ENCODE measurements at places on chromosomes 3 and 15. TPM values are rescaled to one million over a fixed set of nuclear protein-coding genes. Genes with fewer than 3 reads are reported as not detected.
A peak's percentile ranks its signal among the peaks of the same experiment; 100 is the strongest.

DNA sequence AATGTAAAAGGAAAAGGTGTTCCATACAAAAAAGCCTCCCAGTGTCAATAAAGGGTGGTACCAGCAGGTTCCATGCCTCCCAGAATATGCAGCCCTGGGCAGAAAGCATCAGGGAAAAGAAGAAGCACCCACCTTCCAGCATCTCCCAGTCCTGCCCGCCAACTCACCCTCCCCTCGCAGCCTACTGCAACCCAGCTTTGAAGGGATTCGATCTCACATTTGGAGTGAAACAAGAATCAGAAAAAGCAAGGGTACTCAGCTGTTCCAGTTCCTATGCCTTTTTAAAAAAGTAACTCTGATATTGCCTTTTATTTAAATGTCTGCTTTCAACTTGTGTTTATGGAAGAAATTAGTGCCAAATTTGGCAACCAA lies 166.9 kb downstream of the ADAMTS17 start:
- no peak for DNase-seq

DNA sequence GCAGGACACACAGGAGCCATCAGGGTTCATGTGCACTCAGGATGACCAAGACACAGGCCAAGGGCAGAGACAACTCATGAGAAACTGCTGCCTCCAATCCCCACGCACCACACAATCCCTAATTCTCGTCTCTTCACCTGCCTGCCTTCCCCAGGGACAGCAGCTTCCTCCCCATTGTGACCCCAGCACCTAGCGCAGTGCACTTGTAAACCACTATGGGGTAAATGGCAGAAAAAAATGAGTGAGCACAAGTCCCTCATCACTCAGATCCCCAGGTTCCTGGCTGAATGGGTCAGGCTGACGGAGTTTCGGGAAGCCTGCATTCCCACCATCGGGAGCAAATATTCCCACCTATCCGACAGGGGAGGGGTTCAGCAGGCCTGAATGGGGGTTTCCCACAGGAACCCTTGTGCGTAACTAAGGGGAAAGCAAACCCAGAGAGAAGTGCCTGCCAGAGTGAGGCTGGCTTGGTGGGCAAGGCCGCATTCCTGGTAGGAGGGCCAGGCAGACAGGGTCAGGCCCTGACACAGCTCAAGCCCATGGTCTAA lies 18.8 kb downstream of the PLXNB1 start:
- no peak for DNase-seq

GRCh38 chr3:38651153-38651789 lies 1.8 kb upstream of the SCN5A start:
- DNase-seq = peak; percentile 74

GRCh38 chr3:4409415-4409814 lies 57.7 kb downstream of the SUMF1 start:
- DNase-seq = no peak

DNA sequence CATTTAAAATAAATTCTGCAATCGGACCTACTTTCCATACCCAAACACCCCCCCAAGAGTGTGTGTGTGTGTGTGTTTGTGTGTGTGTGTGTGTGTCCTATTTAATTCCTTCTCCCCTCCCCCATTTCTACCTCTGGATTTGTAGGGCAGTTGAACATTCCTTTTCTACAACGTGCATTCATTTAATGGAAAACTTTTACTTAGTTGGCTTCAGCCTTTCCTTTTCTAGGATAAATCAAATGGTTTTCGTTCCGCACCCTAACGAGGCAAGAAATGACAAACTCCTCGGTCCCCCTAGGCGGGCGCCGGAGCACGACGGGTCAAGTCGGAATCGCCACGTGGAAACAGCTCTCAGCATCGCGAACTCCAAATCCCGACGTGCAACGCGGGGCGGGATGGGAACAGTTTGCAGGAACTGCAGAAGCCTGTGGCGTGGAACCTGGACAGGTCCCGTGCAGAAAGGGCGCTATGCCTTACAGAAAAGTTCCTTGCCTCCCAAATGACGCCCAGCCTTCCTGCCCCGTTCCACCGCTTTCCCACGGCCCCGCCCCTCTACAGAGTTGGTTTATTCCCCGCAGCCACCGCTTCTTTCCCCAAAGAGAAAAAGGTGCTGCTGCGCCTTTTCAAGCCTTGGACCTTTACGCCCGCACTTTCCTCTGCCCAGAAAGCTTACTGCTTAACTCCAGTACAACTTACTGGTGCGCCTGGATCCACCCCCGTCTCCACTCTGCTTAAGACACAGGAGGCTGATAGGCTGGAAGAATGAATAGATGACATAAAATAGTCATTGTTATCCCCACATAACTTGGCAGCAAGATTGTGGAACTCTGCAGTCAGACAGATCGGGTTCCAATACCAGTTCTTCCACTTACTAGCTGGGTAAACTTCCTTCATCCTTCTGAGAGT lies 1.1 kb upstream of the EIF2B5 start:
- peak; percentile 93 for DNase-seq

- DNase-seq = no peak
Observed at GRCh38 chr15:82021992-82022391, 23.8 kb downstream of the MEX3B start.

GRCh38 chr3:130939753-130940152 lies 45.9 kb downstream of the ATP2C1 start:
- no peak for DNase-seq

- no peak for DNase-seq
Observed at GRCh38 chr3:127675651-127676391, 3.1 kb downstream of the ABTB1 start.

GRCh38 chr3:6734395-6734746 lies 126.5 kb upstream of the GRM7 start:
- no peak for DNase-seq

GRCh38 chr15:48646331-48646730 lies 822 bp upstream of the FBN1 start:
- DNase-seq = no peak

- no peak for DNase-seq
Observed at GRCh38 chr3:51933471-51934138, 8.1 kb downstream of the RRP9 start.

GRCh38 chr3:128341659-128342395 lies 124.9 kb downstream of the DNAJB8 start:
- DNase-seq = no peak

DNA sequence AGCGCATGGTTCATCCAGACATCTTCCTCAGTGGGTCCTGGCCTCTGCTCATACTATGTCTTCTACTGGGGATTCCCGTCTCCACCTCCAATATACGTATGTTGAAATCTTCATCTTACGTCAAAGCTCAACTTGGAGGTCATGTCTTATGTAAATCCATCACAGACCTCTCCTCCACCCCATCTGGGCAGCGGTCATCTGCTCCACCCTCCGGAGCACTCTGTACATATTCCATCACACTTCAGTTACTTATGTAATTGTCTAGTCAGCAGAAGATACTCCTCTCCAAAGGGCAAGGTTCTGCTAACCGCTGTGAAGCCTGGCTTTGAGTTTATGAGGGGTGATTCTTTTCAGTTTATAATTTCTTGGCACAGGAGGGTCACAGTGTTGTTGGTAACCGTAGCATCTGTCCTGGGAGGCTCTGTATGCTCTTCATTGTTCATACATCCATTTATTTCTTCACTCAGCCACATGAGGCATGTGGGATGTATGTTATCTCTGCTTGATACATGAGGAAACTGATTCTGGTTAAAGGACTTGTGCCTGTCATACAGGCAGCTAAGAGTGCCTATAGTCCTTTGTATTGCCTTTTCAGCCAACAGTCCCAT lies 22.1 kb downstream of the MAP2K1 start:
- no peak for DNase-seq

DNA sequence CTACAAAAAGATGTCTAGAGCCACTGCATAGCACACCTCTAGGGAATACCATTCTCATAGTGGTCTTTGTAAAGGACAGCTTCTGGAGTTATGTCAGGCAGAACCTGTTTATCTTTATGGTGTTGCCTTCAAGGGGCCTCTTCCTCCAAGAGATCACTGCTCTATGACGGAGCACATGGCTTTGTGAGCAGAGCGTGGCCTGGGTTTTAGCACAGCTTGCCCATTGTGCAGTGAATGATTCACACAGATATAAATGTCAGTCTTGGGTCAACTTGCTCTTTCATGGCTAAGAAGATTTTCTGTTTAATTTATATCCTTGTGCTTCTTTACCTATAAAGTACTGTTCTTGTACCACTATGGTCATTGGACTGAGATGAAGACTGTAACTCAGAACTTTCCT lies 41.5 kb upstream of the RBMS3 start:
- DNase-seq = no peak

GRCh38 chr3:9986230-9986725 lies 363 bp downstream of the EMC3 start:
- no peak for DNase-seq

- DNase-seq = no peak
Observed at GRCh38 chr3:44880284-44880683, 5.9 kb downstream of the TGM4 start.

GRCh38 chr3:143783851-143784370 lies 64.4 kb downstream of the SLC9A9 start:
- no peak for DNase-seq

- no peak for DNase-seq
Observed at GRCh38 chr3:113297287-113297686, 85.9 kb downstream of the BOC start.

- peak; percentile 47 for DNase-seq
Observed at GRCh38 chr3:187705164-187705563, 2.8 kb upstream of the RTP2 start.

DNA sequence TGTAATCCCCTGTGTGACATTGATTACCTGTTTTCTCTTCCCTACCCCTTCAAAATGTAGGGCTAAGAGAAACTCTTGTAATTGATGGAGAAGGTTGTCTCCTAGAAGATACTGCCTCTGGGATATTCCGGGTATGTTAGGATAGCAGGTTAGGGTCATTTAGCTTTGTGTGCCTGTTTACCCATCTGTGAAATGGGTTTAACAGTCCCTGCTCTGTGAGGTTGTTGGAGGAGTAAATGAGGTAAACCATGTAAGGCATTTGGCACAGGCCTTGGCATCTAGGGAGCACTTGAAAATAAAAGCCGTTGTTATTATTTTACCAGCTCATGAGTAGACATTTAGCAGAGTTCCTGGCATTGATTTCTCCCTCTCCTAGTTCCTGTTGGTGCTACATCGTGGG lies 16.4 kb downstream of the PTPRG start:
- DNase-seq = no peak

GRCh38 chr15:45107941-45108630 lies 5.9 kb downstream of the DUOX2 start:
- DNase-seq = no peak

GRCh38 chr15:55627730-55628368 lies 39.7 kb upstream of the PYGO1 start:
- peak; percentile 93 for DNase-seq

DNA sequence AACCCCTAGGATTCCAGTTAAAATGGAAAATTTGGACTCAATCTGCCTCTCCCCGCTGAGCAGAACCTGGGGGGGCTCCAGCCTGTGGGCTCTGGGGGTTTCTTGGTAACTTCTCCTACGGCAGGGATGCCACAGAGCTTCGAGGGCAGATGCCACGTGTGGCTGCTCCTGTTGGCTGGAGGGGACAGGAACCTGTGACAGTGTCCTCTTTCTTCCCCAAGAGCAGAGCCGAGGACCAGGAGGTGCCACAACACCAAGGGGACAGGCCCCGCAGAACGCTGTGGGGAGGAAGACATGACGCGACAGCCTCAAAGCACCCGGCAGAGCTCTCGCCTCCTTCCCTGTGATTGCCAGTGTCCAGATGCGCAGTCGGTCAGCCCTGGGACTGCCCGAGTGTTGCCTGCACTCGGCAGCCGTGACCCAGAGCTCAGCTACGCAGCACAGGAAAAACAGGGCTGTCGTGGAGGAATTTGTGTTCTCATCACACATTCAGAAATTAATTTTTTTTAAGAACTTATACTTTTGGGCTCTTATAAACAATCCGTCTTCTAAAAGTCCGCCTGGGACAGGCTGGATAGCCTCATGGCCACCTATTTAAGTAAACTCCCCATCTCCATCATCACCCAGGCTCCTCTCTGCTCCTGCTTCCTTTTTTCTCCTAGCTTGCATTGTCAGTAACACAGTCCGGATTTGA lies 131.9 kb upstream of the MEF2A start:
- DNase-seq = no peak

- peak; percentile 86 for DNase-seq
Observed at GRCh38 chr3:172357850-172358754, 90.2 kb downstream of the GHSR start.

GRCh38 chr3:84074767-84075166 lies 884.0 kb upstream of the CADM2 start:
- no peak for DNase-seq

DNA sequence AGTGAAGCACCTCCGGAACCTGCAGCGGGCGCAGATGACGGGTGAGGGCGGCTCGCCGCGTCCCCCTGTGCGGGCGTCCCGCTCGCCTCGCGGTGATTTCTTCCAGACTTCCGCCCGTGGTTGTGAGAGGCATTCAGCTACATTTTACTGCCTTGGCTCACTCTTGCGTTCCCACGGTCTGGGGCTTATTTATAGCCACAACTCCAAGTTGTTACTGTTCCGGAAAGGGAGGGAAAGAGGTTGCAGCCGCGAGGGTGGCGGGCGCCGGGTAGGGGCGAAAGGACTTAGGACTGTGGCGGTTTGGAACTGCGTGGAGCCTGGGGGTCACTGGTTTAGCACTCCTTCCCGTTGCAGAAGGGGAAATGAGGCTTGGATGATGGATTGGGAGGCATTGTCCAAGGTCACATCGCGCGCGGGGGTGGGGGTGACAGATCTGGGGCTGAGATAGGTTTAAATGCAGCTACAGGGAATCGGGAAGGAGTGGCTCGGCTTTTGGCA lies 1.1 kb downstream of the HES1 start:
- DNase-seq = peak; percentile 89

DNA sequence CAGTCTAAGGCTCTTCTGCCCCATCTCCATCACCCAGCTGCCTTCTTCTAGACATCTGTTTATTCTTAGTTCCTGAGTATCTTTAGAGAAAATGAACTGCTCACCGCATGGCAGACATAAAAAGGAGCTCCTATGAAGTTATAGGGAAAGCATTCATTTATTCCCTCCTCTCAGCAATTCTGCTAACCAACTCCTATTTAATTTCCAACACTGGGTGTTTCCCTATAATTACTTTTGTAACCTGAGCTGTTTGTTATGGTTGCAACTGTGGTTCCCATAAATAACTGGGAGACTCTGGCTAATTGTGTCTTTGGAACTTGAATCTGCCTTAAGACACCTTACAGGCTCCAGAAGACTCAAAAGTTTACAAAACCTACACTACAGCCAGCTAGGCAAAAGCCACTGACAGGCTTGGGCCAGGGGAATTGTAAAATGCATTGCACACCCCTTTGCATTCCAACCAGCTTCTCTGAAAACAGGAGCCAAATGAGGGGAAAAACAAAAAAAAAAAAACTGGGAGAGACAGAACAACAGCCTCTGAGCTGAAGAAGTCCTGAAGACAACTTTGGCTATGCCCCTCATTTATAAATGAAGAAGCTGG lies 231.5 kb upstream of the FEZF2 start:
- peak; percentile 11 for DNase-seq

GRCh38 chr15:33623010-33623409 lies 312.2 kb downstream of the RYR3 start:
- no peak for DNase-seq

ZDHHC23 gene
- 0.40 TPM for polyA plus RNA-seq

RAF1 gene
- 57.3 TPM for polyA plus RNA-seq

CRYGS gene
- polyA plus RNA-seq = 1.3 TPM

RAB43 gene
- polyA plus RNA-seq = 6.9 TPM

ADCY5 gene
- polyA plus RNA-seq = 0.09 TPM

NLGN1 gene
- polyA plus RNA-seq = 14.3 TPM

GRIP2 gene
- not detected for polyA plus RNA-seq

PDIA5 gene
- polyA plus RNA-seq = 57.3 TPM

KLHL6 gene
- not detected for polyA plus RNA-seq

LTF gene
- not detected for polyA plus RNA-seq

C3orf85 gene
- not detected for polyA plus RNA-seq

Measured in GM23248 (cell line).